Amniotic epithelial cell (primary cell): ENCODE measurements at places on chromosomes 1 and 21.

DNA sequence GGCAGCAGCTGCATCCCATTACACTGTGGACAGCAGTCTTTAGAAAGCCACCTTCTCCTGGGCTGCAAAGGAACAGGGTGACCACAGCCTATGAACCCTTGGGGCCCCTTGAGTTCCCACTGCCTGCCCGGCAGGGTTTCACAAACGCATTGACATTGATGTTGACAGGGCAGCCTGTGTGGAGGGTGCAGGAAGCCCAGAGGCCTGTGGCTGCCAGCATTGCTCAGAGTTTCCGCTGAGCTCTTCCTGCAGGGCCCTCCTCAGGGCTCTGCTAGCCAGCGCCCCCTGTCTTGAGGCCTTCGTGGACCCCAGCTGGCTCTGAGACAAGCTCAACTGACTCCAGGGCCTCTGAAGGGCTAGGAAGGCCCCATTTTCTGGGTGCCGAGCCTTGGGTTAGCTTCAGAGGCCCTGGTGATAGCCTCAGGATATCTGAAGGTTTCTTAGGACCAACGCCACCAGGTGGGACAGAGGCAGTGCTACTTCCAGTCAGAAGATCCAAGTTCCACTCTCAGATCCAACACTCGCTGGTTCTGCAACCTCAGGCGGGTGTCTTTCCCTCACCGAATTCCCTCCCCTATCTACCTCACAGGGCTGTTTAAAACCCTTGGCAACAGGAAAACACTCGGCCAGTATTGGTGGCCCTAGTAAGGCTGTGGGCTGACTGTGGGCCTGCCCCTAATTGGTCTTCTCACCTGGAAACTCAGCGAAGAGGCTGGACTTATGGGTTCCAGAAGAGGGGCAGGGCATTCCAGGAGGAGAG lies 27.2 kb upstream of the EPS8L3 start:
- peak; percentile 76 for DNase-seq

DNA sequence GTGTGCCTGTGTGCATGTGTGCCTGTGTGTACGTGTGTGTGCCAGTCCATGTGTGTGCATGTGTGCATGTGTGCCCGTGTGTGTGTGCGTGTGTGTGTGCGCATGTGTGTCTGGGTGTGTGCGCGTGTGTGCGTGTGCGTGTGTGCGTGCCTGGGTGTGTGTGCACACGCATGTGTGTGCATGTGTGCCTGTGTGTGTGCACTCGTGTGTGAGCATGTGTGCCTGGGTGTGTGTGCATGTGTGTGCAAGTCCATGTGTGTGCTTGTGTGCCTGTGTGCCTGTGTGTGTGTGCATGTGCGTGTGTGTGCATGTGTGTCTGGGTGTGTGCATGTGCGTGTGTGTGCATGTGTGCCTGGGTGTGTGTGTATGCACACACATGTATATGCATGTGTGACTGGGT lies 28.7 kb upstream of the COL6A2 start:
- DNase-seq, result no peak

GRCh38 chr1:192224846-192225245 lies 66.6 kb downstream of the RGS18 start:
- no peak for DNase-seq

- peak; percentile 47 for DNase-seq
Measured at GRCh38 chr1:56434025-56434424, 145.3 kb downstream of the PLPP3 start.

DNA sequence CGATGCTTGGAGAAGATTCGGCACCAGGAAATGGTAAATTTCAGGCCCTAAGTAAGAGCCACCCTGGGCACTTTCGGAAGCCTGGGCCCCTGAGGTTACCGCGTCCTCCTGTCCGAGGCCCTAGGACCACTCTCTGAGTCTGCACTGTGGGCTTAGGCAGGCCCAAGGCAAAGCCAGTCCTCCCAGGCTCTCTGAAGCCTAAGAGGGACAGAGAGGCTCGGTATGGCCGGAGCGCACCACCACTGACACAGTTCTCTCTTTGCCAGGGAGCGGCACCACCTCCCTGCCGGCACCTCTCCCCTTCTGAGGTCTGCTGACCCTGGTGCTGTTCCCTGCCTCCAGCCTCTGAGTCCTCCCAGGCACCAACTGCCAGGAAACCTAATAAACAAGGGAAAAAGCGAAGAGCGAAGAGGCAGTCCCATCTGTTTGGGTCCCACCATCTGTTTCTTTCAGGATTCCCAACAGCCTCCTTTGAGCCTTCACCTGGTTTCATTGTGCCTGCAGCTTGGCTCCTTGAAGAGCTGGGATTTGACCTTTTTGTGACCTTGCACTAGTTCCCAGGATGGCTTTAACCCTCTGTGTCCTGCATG lies 57.7 kb downstream of the VWA5B1 start:
- DNase-seq, result no peak

DNA sequence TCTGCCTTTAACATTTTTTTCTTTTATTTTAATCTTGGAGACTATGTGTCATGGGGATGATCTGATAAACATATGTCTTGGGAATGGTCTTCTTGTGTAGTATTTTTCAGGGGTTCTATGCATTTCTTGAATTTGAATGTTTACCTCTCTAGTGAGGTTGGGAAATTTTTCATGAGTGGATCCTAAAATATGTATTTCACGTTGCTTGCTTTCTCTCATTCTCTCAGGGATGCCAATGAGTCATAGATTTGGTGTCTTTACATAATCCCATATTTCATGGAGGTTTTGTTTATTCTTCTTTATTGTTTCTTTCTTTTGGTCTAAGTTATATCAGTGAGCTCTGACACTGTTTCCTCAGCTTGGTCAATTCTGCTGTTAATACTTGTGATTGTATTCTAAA lies 1237.2 kb downstream of the PLA2G4A start:
- peak; percentile 78 for DNase-seq

DNA sequence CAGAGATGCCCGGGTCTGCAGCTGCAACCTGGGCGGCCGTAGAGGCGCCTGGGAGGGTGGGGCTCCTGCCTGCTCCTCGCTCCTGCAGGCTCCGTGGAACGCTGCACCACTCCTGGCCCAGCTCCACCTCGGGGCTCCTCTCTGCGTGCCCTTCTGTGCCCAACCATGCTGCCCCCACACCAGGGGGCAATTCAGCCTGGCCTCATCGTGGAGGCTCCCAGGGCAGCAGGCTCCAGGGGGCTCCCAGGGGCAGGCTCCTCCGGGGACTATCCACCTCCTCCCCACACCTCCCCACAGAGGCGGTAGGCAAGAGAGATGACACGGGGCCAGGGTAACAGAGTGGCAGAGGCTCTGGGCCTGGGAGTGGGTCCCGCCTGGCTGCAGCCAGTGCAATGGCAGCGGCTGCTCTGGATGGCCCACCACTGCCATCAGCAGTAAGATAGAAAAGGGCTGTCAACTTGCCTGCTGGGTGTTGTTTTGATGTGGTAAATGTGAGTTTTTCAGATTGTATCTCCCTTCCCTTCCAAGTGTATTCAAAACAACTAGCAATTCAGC lies 22.4 kb upstream of the LRRC8C start:
- DNase-seq, result no peak

DNA sequence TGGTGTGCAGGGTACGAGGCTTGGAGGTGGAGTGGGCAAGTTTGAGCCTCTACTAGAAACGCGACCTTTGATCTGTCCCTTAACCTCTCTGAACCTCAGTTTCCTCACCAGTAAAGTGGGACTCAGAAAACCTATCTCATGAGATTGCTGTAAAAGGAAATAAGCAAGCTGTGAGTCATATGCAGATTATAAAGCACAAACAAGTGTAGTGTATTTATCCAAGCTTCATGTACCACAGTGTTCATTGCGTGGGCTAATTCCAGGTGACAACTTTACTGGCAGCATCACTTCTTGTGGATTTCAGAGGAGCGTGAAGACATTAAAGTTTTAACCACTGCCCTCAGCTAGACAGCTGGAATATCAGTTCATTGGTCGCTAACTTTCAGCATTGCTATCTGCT lies 44.4 kb downstream of the ZNF697 start:
- peak; percentile 35 for DNase-seq

DNA sequence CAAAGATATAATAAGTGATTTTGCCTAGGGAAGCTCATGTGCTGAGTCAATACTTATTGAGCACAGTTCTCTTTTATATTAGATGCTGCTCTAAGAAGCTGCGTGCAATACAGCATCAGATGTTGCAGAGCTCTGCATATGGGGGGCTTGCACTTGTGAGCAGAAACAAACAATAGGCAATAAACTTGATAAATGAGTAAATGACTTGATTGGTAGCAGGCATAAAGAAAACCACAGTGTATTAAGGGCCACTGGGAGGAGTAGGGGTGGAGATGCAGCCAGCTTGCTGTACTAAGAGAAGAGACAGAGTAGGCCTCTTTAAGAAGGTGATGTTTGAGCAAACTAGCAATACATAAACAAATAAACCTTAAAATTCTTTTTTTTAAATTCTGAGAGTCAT lies 598.5 kb upstream of the ADAMTS5 start:
- no peak for DNase-seq

- DNase-seq, result peak; percentile 73
Measured at GRCh38 chr1:21937372-21938121, 437 bp upstream of the HSPG2 start.

GRCh38 chr1:58869638-58870297 lies 85.9 kb upstream of the JUN start:
- DNase-seq, result no peak

DNA sequence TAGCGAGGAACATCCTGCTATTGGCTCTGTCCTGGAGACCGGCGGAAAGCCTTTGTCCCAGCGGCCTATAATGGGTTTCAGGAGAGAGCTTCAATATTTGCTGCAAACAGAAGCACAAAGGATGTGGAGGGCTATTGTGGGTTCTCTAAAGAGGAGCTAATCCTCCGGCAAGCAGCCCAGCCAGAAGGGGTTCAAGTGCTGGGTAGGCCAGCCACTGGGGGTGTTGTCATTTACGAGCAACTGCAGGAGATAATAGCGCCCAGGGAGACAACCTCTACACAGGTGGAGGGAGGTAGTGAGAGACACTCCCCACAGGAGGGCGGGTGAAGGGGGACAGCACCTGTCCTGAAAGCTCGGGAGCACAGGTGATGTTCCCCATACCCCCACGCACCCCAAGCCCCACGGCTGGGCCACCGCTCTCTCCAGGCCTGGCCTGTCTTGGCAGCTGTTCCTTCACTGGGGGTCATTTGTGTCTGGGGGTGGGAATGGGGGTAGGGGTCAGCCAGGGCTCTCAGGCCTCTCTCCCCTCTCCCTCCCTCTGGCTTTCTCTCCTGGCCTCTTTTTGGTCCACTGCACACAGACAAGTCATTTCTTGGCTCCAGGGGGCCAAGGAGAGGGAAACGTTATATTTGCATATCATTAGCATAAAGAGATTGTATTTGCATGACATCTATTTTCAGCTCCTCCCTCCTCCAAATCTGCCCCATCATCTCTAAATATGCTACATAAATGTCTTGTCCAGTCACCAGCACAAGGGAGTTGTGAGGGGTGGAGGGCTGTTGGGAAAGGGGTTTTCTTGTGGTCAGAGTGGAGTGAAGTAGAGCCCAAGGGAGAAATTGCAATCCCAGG lies 22.0 kb upstream of the SLC26A9 start:
- DNase-seq, result peak; percentile 33

DNA sequence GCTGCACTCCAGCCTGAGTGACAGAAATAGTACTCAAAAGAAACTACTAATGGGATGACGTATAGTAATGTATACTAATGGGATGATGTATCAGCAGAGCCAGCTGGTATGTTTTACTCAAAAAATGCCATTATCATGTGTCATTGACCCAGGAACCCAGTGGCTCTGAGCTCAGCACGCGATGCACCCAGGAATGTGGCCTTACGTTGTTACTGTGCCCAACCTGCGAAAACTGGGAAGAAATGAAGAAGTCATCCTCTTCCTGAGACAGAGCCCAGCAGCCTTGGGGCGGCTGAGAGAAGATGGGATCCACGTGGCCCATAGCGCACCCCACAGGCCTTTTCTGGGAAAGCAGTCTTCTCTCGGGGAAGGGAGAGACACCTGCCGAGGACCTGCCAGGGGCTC lies 8.8 kb downstream of the UBE2J2 start:
- DNase-seq, result peak; percentile 87

DNA sequence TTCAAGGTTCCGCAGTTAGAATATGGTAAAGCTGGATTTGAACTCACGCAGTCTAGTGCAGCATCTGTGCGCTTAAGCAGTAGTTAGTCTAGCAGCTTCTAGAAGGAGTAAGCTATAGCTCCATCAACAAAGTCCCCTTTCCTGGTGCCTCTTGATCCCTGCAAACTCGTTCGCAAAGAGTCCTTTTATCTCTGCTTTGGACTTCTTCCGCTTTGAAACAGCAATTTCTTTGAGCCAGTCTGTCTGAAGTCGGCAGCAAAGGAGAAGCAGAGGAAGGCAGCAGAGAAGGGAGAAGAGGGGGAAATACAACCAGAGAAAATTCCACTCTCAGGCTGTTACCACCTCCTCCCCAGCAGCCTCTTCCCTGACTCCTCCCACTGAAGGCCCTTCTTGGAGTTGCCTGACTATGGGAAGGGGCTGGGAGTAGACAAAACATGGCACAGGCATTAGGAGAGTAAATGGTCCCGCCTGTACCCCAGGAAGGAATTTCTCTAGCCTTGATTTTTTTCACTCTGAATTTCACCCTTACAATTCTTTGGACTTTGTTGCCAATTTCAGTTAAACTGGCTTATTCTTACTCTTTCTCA lies 25.9 kb downstream of the HSD3B2 start:
- no peak for DNase-seq

- no peak for DNase-seq
Measured at GRCh38 chr1:67427947-67428346, 2.3 kb downstream of the SERBP1 start.

DNA sequence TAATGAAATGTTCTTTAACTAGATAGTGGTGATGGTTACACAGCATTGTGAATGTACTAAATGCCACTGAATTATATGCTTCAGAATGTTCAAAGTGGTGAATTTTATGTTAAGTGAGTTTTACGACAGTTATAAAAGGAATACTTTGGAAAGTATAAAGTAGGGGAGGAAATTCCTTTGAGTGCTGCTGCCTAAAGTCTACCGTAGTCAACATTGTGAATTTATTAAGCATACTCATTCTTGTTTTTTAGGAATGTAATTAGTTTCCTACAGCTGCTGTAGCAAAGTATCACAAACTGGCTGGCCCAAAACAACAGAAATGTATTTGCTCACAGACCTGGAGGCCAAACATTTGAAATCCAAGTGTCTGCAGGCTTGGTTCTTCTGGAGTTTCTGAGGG lies 73.0 kb downstream of the SWT1 start:
- no peak for DNase-seq

DNA sequence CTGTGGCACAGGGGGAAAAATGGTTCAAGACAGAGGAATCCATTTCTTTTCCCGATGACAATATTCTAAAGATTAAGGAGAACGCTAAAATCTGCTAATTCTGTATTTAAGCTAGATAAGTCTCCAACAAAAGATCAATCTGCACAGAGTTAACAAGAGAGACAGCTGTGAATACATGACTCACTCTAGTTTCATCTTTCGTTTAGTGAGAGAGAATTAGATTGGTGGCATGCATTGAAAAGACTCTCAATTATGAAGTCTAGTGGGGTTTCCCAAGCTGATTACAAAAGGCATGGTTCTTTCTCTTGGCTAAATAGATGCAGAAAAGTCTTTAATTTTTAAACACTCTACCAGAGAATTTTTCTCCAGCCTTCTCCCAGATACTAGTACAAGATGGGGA lies 34.4 kb downstream of the CAPN9 start:
- DNase-seq, result no peak

DNA sequence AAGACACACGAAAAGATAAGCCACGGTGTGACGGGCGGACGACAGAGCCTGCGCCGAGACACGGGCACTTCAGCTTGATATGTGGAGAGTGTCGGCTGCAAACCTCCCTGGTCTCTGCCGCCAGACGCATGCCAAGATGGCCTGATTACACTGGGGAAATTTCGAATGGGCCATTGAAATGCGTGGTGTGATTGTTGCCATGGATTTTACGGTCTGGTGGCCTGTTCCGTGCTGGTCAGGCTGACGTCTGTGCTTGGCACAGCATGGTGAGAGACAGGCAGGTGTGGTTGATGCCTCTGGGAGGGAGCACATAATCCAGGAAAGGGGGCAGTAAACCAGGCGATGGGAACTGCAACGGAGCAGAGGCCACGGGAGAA lies 105.6 kb upstream of the TMPRSS2 start:
- DNase-seq, result no peak
